ENCODE measurements at places on chromosomes 11 and 22.

DNA sequence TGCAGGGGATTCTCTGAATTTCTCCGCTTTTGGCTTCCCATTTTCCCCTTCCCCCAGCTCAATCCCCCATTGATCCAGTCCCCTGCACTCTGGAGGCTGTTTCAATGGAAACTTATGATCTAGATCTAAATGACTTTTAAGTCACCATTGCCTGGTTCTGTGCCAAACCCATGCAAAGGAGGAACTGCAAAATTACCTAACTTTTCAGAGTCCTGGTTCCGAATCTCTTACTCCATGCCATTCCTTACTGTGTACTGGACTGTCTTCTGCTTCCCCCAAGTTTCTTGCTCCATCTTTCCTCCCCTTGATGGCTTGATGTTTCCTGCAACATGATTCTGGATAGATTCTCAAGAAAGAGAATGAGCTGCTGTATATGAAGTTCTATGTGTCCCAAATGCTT lies 327.8 kb downstream of the MIAT start:
- DNase-seq = no peak

GRCh38 chr11:65654375-65655349 lies 8.1 kb downstream of the RELA start:
- no peak for DNase-seq

DNA sequence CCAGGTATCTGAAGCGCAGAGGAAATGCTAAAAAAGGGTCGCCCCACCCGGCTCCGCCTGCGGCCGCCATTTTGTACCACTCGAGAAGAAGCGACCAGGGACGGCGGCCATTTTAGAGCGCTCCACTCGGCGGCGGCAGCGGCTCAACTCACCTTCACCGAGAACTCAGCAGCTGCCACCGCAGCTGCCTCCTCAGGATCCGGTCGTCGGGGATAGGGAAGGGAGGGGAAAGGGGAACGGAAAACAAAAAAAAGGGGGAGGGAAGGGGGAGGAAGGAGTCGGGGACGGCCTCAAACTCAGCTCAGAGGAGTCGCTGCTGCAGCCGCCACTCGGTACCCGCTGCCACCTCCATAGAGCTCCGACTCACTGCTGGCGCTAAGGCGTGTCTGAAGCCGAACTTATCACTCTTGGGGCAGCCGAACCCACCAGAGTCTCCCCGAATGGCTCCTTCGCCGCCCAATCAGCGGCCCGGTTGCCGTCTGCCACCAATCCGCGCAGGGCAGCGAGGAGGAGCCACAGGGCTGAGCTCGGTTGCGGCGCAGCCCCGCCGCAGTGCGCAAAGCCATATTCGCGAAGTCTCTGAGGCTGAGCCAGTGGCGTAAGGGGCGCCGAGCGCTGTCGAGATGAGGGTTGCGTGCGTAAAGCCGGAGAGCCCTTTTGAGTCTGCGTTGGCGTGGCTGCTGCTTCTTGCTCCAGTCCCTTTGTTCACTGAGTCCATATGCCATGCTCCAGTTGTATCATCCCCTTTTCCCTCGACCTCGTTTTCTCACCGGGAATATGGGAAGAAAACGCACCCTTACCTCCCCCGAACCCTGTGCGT lies at the start of gene EIF4G2:
EIF4G2 (minus strand) TSS at position 374 of the 820 bp plus-strand sequence.
- DNase-seq = peak; percentile 89

- DNase-seq = no peak
Observed at GRCh38 chr22:26450453-26451185, 21.6 kb downstream of the ASPHD2 start.

DNA sequence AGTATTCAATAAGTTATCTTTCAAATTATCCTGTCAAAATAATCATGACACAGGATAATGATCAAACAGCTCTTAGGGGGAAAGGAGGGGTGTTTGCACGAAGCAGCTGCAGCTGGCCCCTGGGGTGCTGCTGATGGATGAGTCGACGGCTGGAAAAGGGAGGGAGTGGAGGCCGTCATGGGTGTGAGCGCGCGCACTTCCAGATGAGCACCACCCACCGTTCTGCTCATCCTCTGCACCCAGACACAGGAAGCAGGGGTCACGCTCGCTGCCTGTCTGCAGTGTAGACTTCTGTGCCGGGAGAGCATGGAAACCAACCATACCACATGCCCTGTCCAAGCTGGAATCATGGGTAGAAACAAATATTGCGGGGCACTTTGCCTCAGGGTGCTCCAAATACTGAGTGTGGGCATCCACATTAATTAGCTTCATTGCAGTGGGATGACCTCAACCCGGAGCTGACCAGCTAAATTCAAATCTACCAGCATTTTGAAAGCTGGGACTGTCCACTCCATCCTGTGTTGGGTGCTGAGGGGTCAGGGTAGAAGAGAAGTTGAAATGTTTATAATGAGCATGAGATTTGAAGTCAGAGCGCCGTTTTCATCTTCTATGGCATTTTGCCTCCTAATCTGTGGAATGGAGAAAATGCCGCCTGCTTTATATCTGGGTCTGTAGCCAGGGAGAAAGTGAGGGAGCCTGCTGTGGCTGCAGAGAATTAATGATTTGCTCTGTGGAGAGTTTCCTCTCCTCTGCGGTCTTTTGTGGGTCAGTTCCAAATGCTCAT lies 802.4 kb downstream of the TBC1D22A start:
- no peak for DNase-seq

DNA sequence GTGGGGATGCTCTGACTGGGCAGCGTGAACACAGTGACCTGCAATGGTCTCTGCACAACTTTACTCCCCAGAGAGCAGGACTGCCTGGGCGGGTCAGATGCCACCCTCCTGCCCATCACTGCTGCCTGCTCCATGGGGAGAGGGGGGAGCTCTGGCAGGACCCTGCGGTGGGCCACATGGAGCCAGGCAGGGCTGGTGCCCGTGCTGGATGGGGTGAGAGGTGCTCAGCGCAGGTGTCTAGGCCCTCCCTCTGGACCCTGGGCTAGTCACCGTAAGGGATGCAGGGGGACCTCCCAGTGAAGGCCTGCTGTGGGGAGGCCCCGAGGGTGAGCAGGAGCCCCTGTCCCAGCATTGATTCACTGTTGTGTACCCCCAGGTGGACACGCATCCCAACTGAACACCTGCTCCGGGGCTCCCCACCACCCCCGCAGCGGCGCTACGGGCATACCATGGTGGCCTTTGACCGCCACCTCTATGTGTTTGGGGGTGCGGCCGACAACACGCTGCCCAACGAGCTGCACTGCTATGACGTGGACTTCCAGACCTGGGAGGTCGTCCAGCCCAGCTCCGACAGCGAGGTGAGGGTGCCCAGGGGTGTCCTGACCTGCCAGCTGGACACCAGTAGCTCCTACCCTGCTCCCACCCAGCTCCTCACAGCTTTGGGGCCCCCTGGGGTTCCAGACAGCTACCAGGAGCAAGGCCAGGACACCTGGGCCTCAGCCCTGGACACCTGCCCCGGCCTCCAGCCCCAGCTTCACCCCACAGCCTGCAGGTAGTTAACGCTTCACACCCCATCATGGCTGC lies 9.4 kb downstream of the LZTR1 start:
- DNase-seq = no peak

GRCh38 chr11:112844517-112844916 lies 116.7 kb upstream of the NCAM1 start:
- DNase-seq = no peak

GRCh38 chr11:112541140-112542046 lies 280.7 kb upstream of the PLET1 start:
- no peak for DNase-seq
